ENCODE measurements at places on chromosomes 16 and 17.

- DNase-seq: no peak
Measured at GRCh38 chr16:31875928-31876547, 2.4 kb downstream of the ZNF267 start.

- no peak for DNase-seq
Measured at GRCh38 chr16:84953190-84953746, 58.1 kb downstream of the ZDHHC7 start.

GRCh38 chr17:19301973-19302372, 60.5 kb downstream of the B9D1 start:
- DNase-seq: no peak

DNA sequence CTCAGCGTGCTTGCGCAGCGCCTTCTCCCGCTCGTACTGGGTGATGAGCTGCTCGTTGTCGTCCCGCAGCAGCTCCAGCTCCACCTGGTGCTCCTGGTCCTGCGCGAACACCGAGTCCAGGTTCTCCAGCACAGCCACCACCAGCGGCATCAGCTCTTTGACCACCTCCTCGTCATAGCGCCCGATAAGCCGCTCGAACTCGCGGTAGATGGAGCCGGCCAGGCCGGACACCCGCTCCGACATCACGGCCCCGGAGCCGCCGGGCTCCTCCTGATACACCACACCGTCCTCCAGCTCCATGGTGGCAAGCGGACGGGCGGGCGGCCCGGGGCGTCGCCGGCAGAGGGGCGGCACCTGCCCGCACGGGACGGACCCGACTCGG, 320 bp downstream of the SPAG9 start:
- no peak for DNase-seq

DNA sequence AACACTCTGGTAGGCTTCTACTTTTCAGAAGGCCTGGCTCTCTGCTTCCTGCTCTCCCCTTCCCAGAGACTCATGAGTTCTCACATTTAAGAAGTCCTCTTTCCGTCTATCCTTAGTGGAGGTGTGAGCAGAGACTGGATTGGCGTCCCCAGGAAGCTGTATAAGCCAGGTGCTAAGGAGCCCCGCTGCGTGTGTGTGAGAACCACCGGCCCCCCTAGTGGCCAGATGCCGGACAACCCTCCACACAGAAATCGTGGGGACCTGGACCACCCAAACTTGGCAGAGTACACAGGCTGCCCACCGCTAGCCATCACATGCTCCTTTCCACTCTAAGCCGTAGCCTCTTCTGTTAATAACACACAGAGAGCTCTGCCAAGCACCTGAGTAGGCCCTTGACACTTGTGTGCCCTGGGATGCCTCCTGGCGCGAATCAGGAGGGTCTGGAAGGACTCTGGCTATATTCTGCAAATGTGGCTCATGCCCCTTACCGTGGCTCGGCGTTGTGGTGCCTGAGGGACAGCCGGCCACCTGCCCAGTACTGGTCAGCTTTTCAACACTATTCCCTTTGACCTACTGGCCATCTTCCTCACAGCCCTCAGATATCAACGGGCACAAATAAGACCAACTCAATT, 13.9 kb downstream of the CYB5D2 start:
- no peak for DNase-seq

DNA sequence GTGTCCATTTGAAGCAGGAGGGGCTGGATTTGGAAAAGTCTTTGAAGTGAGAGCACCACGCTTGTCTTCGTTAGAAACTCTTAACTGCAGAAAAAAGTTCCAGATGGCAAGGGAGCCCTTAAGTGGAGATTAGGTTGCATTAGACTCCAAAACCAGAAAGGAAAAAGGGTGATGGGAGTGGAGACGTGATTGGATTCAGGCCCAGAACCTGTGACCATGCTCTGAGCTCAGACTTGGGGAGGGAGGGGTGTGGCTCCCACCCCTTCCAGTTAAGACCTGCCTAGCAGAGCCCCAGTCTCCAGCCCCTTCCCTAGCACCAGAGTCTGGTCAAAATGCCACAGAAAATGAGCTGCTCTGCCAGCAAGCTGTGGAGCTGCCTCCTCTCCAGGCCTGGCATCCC, 6.4 kb upstream of the LGALS9 start:
- DNase-seq: no peak

DNA sequence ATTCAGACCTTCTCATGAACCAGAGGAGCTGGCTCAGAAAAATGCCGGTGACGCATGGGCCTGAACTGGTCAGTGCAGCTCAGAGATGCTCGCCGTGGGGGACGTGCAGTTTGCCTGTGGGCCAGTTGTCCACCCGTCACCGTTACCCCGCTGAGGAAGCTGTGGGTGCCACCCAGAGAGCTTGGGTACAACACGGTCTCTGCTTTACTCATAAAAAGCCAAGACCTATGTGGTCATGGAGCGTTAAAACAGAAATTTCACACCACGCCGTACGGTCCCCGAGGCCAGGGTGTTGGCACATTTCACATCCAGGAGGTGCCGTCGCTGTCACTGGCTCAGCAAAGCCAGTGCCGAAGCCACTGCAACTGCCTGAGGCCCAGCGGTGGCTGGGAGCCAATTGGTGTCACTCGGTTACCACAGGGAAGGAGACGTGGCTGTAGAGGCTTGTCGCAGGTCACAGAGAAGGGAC, 120.9 kb downstream of the METRNL start:
- peak; percentile 35 for DNase-seq

GRCh38 chr17:19316761-19317358, 45.7 kb downstream of the B9D1 start:
- no peak for DNase-seq

- DNase-seq: no peak
Measured at GRCh38 chr16:51152691-51153576, 1.9 kb upstream of the SALL1 start.

DNA sequence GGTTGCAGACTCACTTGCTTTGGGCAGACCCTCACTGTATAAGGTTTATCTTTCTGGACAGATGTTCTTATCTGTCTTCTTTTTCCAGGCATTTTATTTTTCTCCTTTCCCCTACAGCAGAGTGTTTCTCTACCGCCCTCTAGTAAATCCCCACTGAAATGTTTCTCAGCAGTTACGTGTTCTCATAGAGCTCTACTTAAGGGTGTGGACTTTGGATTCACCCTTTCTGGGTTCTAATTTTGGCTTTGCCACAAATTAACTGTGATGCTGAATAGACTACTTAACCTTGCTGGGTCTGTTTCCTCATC, 2.0 kb downstream of the ADAT1 start:
- DNase-seq: no peak

GRCh38 chr16:48365601-48366164, 19.5 kb downstream of the SIAH1 start:
- peak; percentile 48 for DNase-seq

DNA sequence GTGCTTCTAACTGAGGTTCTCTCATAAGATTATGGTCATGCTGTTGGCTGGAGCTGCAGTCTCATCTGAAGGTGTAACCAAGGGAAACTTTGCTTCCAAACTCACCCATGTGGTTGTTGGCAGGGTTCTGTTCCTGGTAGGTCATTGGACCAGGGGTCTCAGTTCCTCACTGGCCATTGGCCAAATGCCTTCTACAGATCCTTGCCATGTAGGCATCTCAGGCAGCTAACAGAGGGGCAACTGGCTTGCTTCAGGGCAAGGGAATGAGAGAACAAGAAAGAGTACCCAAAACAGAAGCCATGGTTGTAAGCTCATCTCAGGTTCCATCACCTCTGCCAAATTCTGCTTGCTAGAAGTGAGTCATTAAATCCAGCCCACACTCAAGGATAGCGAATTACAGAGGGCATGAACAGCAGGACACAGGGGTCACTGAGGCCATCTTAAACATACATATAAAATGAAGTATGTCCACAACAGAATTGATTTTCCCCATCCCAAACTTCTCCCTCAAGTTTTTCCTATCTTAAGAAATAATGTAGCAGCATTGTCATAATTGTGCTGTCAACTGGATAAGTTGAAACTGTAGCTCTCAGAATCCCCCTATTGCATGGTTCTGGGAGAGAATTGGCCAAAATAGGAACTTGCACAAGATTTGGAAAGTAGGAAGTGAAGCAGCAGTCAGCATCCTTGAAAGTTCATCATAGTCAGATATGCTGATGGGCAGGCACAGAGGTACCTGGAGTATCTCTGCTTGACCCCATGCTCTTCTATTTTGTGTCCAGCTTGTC, 42.4 kb upstream of the CES5A start:
- DNase-seq: no peak

DNA sequence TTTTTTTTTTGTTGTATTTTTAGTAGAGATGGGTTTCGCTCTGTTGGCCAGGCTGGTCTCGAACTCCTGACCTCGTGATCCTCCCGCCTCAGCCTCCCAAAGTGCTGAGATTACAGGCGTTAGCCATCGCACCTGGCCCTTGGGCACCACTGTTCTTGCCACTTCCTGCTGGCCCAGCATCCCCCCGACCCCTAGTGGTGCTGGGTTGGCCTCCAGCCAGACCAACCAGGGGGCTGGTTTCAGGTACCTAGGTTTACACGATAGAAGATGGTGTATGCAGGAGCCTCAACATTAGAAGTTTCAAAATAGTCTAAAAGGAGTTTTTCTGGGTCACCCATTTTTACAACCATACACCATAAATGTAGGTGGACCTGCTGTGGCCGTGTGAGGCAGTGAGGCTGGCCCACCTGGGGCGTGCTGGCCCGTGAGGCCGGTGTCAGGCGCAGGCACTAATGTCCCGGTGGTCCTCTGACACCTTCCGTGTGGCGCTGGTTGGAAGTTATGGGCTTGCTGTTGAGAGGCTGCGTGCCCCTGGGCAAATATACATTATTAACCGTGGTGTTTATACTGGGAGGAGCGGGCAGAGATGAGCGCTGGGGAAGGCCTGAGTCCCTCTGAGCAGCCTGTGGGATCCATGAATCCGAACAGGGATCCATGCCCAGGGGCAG, 43.5 kb downstream of the CFAP20 start:
- no peak for DNase-seq

- DNase-seq: no peak
Measured at GRCh38 chr17:47660064-47660492, 10.4 kb downstream of the KPNB1 start.

DNA sequence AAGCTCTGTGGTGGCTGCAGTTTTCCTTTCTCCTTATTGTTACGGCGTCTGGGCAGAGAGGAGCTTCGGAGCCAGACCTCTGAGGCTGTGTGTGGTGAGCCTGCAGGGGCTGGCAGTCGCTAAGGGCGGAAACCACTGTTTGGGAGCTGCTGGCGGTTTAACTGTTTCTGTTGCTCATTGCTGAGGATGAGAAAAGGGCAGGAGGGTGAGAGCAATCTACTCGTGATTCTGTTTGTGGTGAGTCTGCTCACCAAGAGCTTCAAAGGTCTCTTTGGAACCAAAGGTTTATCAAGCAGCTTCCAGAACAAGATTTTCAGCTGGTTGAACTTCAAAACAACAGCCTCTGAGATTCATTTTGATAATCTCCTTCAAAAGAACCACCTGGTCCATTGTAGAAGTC, 143.9 kb downstream of the ANKFN1 start:
- no peak for DNase-seq

GRCh38 chr17:9828296-9829295, 2.9 kb downstream of the GLP2R start:
- DNase-seq: no peak

GRCh38 chr17:45013021-45013997, 38.1 kb downstream of the DCAKD start:
- DNase-seq: no peak

GRCh38 chr16:24257958-24258357, 1.8 kb downstream of the CACNG3 start:
- no peak for DNase-seq

DNA sequence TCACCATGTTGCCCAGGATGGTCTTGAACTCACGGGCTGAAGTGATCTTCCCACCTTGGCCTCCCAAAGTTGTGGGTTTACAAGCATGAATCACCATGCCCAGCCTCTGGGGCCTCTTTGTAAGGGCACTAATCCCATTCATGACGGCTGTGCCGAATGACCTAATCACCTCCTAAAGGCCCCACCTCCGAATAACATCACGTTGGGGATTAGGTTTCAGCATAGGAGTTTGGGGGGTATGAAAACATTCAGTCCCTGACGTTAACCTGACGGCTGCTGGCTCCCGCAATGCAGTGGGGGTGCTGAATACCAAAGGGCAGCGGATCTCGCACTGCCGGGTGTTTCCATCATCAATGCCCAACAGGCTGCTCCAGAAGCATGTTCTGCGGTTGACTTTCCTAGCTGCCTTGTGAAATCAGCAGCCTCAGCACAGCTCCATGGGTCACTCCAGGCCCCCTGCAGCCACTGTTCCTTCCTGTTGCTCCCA, 120.8 kb upstream of the SEC14L1 start:
- no peak for DNase-seq

DNA sequence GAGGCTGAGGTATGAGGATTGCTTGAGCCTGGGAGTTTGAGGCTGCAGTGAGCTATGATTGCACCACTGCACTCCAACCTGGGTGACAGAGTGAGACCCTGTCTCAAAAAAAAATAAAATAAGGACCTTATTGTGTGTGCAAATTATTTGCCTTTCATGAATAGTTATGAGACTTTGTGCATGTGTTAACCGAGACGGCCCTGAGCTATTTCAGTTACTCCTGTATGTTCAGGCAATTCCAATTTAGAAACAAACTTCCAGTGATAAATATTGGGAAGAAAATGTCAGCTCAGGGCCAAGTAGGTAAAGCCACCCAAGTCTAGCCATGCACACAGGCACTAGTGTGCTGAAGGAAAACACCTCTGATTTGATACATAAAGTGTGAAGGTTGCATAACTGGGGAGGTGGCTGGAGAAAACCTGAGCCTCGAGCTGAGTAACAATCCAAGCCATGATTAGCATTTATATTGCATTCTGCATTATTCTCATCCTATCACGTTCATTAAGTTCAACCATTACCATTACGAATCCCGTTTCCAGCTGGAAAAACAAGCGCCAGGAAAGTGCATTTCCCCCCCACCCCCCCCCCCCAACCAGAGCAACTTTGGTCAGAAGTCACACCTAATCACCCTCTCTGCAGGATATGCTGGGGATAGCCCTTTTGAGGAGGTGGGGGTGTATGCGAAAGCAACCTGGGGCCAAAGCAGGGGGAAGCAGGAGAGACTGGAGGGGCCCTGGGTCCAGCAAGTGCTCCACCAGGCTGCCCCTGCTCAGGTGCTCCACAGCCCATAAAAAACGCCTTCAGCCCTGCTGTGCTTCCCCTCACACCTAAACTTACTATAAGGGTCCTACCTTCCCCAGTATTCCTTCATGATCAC, 18.6 kb upstream of the ENDOV start:
- DNase-seq: no peak

DNA sequence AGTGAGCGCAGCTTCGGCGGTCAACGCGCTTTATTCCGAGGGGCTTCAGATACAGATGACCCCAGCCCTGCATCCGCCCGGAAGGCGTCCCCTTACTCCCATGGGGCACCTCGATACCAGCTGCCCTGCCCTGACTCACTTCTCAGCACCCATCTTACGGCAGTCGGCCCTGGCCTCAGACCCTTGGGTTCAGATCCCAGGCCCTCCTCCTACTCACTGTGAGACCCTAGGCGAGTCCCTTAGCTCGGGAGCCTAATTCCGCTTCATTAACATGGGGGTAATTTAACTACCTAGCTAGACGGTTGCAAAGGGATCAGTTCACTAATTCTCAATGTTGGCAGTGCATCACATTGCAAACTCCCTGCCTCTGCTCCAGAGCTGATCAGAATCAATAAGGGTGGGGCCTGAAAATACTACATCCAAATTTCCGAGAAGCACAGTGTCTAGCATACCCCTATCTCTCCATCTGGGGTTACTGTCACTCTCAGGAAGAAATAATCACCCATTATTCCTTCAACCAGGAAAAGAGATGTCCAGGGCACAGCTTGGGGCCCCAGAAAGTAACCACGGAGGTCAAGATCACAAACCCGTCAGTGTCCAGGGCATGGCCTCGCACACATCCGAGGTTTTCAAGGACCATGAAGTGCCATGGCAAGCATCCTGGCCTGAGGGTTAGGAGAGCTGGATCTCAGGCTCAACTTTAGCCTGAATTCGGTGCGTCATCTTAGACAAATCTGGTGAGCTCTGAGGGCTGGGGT, 415 bp upstream of the FLOT2 start:
- no peak for DNase-seq

GRCh38 chr16:57801098-57801808, 1.0 kb downstream of the KIFC3 start:
- DNase-seq: no peak
